GM23248 (cell line): ENCODE measurements at places on chromosomes 2 and 18.

GRCh38 chr2:19649785-19650380, 251.9 kb downstream of the TTC32 start:
- DNase-seq = peak; percentile 99

GRCh38 chr2:72148003-72148836, 558 bp upstream of the CYP26B1 start:
- peak; percentile 52 for DNase-seq

DNA sequence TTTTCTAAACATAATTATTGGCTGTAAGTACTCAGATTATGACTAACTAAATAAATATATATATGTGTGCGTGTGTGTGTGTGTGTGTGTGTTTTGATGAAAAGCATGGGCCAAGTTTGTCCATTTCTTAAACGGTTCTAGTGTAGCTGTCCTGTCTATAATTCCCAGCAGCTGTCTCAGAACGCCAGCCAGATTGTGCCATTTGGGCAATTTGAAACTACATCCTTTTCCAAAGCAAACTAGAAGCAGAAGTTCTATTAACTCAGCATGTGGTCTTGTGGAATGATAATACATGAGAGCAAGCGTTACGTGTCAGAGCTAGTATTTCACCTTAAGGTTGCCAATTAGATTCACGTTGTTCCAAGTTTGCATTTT, 1.7 kb downstream of the ARHGAP28 start:
- DNase-seq = peak; percentile 78

- peak; percentile 1 for DNase-seq
These were observed 150.2 kb upstream of the NFATC1 start for GRCh38 chr18:79245517-79246001.

- no peak for DNase-seq
These were observed 393.7 kb downstream of the PIK3C3 start for GRCh38 chr18:42348722-42349121.

DNA sequence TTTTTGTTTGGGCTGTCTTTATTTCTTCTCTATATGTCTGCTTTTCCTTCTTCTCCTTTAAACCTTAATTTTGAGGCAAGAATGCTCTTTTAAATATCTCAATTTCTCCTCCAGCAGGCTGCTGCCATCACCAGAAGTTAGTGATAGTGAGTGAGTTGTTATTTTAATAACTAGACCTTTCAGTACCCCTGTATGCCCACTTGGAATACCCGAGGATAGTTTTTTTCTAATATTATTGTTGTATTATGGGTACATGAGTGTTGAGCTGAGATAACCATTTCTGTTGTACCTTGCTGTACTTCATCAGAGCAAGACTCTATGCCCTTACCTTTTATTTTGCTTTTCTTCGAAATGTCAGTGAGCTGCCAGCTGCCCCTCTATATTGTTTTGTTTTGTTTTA, 50.1 kb downstream of the PPM1B start:
- DNase-seq = no peak

GRCh38 chr2:102604769-102605168, 14.6 kb upstream of the SLC9A2 start:
- DNase-seq = no peak

- DNase-seq = peak; percentile 54
These were observed 85.7 kb downstream of the SLC4A3 start for GRCh38 chr2:219713110-219713509.

- DNase-seq = peak; percentile 42
These were observed 370.0 kb downstream of the SLC4A3 start for GRCh38 chr2:219997341-219997851.

DNA sequence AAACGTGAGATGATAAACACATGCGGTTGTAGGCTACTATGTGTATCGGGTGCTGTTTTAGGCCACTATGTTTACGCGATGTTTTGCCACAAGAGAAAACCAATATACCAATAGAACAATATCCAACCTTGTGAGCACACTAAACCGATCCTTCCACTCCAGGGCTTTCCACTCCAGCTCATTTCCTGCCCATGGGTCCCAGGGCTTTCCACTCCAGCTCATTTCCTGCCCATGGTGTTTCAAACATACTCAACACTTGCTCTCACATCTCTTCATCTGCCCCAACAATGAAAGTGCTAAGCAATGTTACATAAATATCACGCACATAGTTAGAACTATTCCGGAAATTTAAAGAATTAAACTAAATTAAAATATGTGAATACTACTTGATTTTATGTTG, 80.0 kb downstream of the EPB41L3 start:
- DNase-seq = peak; percentile 1

- DNase-seq = peak; percentile 70
These were observed 20.2 kb downstream of the PSTPIP2 start for GRCh38 chr18:46051731-46052461.

- peak; percentile 74 for DNase-seq
These were observed 154.7 kb upstream of the HS6ST1 start for GRCh38 chr2:128473175-128474035.

DNA sequence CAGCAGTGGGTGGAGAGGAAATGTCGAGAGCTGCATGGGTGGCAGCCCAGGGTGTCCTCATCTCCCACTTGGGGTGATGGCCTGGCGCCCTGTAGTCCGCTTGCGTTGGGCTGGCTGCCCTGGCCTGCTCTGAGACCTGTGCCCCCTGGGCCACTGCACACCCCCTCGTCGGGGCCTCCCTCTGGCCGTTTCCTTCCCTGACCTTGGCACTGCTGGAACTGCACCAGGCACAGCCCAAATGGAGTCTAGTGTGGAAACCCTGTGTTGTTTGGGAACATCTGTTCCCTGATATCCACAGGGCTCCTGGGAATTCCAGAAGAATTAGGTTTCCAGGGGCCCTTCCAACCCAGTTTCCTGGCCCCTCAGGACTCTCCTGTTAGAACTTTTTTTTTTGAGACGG, 13.9 kb downstream of the EFHD1 start:
- no peak for DNase-seq
